Epithelial cell of umbilical artery (primary cell): ENCODE measurements at places on chromosomes 13 and 19. TPM values are rescaled to one million over a fixed set of nuclear protein-coding genes. Genes with fewer than 3 reads are reported as not detected.

Gene ETHE1
- 55.8 and 114 TPM in 2 replicates for total RNA-seq

Gene CEACAM16
- total RNA-seq, result not detected in 2 replicates

Gene INSR
- total RNA-seq, result 21.6 and 50.0 TPM in 2 replicates

Gene SYDE1
- 11.7 and 13.4 TPM in 2 replicates for total RNA-seq

Gene PNMA8C
- under 0.01 and 0.30 TPM in 2 replicates for total RNA-seq

Gene IGFL1
- total RNA-seq, result not detected in 2 replicates

Gene CCDC194
- under 0.01 and 1.2 TPM in 2 replicates for total RNA-seq

Gene CADM4
- 3.0 and 3.2 TPM in 2 replicates for total RNA-seq

Gene VSTM2B
- not detected in 2 replicates for total RNA-seq

Gene MBD3L1
- not detected in 2 replicates for total RNA-seq

Gene WDR88
- not detected in 2 replicates for total RNA-seq

Gene REX1BD
- 79.9 and 109 TPM in 2 replicates for total RNA-seq

Gene ZNF878
- under 0.01 and 0.15 TPM in 2 replicates for total RNA-seq

Gene GRK1
- total RNA-seq, result under 0.01 TPM in 1 of 2 replicates, not detected in the other
